ENCODE measurements at places on chromosomes 1 and 21.

- DNase-seq: no peak
These were observed 5.6 kb upstream of the AHCYL1 start for GRCh38 chr1:109978761-109979488.

GRCh38 chr1:119101563-119101962 lies 38.9 kb downstream of the WARS2 start:
- no peak for DNase-seq

DNA sequence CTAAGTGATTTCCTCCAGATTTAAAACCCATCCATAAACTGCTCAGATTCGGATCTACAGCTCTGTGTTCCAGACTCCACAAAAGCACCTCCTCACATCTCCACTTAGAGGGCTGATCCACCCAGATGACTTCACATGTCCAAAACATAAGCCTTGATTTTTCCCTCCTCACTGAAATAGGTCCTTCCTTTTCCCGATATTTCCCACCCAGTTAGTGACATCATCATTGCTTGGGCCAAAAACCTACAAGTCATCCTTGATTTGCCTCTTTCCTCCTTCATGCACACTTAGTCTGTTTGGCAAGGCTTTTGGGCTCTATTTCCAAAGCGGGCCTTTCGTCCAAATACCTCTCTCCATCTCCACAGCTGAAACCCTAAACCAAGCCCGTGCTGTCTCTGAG lies 32.3 kb downstream of the CCDC185 start:
- no peak for DNase-seq

DNA sequence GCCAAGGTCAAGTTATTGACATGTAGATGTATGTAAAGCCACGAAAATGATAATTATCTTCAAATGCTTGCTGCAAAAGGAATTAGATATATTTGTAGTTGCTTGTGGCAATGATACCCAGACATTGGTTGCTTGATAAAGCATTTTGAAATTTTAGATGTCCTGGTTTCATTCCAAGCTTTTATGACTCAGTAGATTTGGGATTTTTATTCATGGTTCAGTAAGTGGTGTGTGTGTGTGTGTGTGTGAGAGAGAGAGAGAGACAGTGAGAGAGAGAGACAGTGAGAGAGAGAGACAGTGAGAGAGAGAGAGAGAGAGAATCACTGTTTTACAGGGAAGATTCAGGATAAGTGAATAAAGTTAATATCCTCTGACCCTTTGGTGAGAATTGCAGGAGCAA lies 498.2 kb upstream of the C1orf87 start:
- DNase-seq: no peak

DNA sequence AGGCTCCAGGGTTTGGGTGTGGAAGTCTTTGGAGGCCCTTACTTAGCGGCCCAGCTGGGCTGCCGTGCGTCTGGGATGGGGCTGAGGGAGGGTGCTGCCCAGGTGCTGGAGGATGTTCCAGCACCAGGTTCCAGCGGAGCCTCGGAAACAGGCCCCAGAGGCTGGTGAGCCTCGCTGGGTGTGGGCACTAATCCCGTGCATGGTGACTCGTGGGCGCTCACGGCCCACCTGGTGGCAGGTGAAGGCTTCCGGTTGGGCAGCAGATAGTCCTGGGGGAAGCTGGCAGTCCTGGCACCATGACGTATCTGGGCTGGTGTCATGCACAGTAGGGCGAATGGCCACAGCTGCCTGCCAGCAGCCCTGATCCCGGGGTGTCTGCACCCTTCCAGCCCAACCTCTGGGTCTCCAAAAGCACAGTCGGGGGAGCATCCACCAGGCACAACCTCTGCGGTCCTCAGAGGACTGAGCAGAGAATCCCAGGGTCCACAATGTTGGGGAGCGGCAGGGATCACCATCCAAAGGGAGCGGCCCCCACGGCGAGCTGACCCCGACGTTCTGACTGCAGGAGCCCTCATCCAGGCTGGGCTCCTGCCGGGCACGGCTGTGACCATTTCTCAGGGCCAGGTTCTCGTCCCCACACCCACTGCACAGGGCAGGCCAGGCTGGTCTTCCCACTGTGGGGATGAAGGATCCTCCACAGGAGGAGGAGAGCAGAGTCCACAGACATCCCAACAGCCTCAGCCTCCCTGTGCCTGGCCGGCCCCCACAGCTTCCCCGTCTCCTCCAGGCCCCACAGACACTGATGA lies 25.3 kb downstream of the FTCD start:
- DNase-seq: no peak

GRCh38 chr1:113987259-113987658 lies 8.0 kb downstream of the OLFML3 start:
- no peak for DNase-seq

GRCh38 chr1:200040481-200041138 lies 13.1 kb downstream of the NR5A2 start:
- DNase-seq: no peak

DNA sequence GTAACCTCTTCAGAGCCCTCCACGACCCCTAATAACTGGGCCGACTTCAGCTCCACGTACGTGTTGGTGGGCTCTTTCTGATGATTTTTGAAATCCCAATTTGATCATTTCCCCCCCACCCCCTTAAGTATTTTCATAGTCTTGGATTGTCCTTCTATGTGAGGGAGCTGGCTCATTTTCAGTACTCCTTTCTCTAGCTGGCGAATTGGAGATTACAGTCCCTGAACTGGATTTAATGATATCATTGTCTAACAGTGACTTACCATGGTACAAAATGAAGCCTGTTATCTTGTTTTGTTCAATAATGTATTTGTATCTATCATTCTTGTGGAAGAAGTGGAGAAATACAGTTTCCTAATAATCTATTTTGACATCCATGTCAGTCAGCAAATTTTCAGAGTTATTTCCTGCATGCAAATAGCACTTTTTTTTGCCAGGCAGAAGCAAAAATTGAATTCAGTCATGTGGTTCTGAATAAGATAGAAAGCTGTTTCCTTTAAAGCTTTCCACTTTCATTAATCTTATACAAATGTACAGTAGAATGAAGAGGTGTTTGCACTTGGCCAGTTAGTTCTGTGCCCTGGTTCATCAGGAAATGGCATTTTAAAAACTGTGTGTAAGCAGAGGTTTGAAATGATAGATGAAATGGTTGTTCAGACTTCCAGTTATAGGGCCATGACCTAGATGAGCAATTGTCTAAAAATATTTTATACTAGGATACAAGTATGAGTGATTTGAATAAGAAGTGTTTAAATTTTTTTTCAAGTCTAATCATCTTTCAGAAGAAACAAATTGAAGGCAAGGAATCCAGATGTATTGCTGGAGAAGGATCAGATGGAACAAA lies 104.2 kb downstream of the ATP5PO start:
- DNase-seq: no peak

GRCh38 chr1:150180474-150180873 lies 30.8 kb downstream of the PLEKHO1 start:
- DNase-seq: no peak

GRCh38 chr1:7727809-7728471 lies 43.2 kb upstream of the VAMP3 start:
- no peak for DNase-seq

DNA sequence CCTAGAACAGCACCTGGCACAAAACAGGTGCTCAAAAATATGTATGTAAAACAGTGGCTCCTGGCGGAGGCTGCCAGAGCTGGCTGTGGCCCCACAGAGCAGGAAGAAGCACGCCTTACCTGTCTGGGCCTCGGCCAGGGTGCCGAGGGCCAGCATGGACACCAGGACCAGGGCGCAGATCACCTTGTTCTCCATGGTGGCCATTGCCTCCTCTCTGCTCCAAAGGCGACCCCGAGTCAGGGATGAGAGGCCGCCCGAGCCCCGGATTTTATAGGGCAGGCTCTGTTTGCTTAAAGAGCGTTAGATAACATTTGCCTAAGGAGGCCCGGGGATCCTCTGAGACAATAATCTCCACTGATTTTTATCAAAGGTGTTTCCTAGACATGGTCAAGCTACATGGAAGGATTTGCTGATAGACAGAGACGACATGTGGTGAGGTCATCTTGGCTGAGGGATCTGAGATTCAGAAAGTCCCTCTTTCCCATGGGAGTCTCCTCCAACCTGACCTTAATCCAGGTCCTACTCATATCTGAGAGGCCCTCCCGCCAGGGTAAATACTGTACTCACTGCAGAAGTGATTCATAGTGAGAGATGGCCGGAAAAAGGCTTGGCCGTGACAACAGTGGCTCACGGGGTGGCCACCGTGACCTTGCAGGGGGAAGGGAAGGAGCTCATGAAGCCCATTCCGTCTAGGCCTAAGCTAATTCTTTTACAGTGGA lies at the start of gene TFF1:
Gene TFF1, minus strand, starts transcription at position 244 of the 719 bp plus-strand sequence. Its CDS starts 40 bp downstream, at position 204.
- no peak for DNase-seq

DNA sequence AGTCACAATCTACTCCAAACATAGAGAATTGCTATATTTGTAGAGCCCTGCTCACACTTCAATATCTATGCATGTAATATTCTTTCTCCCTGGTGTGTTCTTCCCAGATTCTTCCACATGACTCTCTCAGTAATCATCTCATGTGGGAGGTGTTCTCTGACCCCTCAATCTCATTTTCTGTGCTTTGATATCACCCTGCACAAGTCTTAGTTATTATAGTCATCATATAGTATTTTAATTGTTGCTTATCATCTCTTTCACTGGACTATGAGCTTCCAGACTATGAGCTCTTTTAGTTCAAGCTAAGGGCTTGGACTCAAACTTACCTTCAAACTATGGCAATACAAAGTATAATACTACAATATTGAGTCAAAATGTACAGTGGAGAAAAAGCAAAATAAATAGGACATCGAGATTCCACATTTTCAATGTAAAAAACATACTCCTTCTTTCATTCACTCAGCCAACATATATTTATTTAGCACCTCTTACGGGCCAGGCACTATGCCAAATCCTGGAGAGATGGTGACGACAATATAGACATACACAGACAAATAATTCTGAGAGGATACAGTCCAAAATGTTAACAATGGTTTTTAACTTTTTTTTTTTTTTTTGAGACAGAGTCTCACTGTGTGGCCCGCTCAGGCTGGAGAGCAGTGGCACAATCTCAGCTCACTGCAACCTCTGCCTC lies 12.7 kb downstream of the TESK2 start:
- DNase-seq: no peak

GRCh38 chr1:46221749-46222148 lies 18.6 kb downstream of the LURAP1 start:
- DNase-seq: no peak

DNA sequence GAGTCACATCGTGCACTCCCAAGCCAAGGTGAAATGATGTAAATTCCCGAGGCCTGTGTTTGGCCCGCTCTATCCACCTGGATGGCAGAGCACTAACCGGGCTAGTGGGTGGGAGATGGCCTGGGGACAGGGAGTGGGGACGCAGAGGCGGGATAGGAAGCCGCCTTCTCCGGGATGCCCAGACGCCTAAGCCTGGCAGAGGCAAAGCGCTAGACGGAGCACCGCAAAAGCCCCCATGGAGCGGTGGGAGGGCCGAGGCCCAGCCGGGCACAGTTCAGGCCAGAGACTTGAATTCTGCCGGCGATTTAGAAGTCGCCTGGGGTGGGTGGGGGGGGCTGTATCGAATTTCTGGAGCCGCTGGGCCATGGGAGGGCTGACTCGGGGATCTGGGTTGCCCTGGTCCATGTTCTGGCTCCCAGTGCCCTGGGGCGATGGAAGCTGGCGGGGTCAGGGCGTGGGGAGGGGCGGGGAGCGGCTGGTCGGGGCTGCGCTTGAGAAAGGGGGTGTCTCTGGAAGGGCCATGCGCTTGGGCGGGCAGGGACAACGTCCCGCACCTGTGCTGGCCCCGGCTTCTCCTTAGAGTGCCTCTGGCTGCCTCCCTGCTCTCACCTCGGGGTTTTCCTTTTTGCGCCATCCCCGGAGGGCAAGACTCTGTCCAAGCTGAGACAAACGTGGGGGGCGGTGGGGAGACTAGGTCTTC lies 28.0 kb downstream of the KIAA2013 start:
- no peak for DNase-seq

- peak; percentile 20 for DNase-seq
These were observed 142.3 kb upstream of the COL6A1 start for GRCh38 chr21:45839274-45839673.

GRCh38 chr1:179305450-179305849 lies 11.9 kb downstream of the SOAT1 start:
- no peak for DNase-seq

DNA sequence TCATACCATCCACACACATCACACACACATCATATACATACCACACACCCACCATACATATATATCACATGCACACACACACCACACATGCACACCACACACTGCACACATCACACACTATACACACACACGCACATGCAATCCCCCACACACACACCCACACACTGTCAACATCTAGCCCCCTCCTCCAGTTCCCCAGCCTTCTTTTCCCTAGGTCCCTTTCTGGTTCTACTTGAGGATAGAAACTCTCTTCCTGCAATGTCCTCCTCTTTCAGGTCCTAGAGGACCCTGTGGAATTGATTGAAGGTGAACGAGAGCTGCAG lies 4.3 kb downstream of the CASQ1 start:
- DNase-seq: no peak
